ENCODE measurements at places on chromosomes 13 and 19.

DNA sequence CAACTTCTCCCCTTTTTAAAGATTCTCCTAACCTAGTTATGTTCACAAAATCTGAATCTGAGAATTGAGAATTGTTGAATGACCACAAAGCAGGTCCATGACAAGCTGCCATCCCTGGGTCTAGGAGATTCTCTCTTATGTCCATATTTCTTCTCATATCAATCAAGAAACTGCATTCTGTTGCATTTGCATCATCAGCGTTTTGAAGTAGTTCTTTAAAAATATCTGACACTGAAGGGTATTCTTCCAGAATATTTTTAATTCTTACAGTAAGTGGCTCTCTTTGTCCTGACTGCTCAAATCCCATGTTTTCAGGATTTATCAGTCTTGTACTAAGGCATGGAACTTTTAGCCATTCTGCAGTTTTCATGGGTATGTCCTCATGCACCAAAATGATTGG is 94.3 kb downstream of the SACS start:
- H3K36me3 ChIP-seq: peaks cover 17% of the 10 kb centered on the region
- H3K27ac ChIP-seq: no peak overlapping the region
- no peak for DNase-seq
- H3K27me3 ChIP-seq: no peaks in the 10 kb centered on the region
- H3K4me3 ChIP-seq: no peak overlapping the region
- no peaks in the 10 kb centered on the region for H3K4me1 ChIP-seq

DNA sequence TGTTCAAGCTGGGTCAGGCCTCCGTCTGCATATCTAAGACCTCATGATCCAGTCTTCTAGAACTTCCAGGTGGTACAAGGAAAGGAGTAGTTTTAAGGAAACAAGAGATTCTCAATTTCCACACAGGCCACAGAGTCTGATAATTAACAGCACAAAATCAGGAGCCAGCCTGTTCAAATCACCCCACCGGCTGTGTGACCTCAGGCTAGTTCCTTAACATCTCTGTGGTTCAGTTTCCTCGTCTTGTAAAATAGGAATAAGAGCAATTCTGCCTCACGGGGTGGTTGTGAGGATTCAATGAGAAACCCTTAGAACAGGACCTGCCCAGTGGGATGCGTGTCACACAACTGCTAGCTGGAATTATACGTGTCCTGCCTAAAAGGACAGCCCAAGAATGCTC is 25.6 kb downstream of the FCGBP start:
- no peaks in the 10 kb centered on the region for H3K4me1 ChIP-seq
- DNase-seq: no peak
- no peaks in the 10 kb centered on the region for H3K36me3 ChIP-seq
- no peak overlapping the region for H3K4me3 ChIP-seq

DNA sequence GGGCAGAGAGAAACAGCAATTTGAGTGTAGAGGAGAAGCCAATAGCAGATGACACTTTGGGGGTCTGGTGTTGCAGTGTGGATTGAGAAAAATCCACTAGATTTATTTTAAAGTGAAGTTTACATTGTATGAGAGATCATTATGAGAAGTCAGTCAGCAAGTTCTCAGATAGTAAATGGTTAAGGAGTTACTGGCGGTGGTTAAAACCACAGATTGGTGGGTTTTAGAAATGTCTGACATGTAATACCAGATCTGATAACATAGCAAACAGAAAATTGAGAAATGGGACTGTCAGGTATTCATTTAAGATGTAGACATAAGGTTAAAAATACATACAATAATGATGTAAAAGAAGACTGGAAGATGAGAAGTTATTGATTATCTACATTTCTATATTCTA is 7.2 kb downstream of the ABHD13 start:
- peak; percentile 31 for DNase-seq
- peaks cover 35% of the 10 kb centered on the region for H3K4me1 ChIP-seq

DNA sequence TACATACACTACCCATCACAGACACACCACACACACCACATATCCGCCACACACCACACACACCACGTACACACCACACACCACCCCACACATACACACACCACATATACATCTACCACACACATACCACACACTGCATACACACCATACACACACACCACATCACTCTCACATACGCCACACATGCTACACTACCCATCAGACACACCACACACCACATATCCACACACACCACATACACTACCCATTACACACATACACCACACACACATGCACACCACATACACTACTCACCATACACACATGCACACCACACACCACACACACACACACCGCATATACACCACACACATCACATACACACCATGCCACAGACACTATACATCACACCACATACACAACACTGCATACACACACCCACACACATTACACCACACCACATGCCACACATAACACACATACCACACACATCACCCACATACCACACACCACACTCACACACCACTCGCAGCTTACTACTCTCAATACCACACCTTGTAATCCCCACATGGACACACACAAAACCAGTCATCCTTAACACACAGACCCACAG is 9.5 kb downstream of the ERFL start:
- H3K4me1 ChIP-seq: peaks cover 36% of the 10 kb centered on the region
- DNase-seq: no peak
- no peak overlapping the region for H3K27ac ChIP-seq
- no peaks in the 10 kb centered on the region for H3K36me3 ChIP-seq
- peaks cover 30% of the 10 kb centered on the region for H3K27me3 ChIP-seq

DNA sequence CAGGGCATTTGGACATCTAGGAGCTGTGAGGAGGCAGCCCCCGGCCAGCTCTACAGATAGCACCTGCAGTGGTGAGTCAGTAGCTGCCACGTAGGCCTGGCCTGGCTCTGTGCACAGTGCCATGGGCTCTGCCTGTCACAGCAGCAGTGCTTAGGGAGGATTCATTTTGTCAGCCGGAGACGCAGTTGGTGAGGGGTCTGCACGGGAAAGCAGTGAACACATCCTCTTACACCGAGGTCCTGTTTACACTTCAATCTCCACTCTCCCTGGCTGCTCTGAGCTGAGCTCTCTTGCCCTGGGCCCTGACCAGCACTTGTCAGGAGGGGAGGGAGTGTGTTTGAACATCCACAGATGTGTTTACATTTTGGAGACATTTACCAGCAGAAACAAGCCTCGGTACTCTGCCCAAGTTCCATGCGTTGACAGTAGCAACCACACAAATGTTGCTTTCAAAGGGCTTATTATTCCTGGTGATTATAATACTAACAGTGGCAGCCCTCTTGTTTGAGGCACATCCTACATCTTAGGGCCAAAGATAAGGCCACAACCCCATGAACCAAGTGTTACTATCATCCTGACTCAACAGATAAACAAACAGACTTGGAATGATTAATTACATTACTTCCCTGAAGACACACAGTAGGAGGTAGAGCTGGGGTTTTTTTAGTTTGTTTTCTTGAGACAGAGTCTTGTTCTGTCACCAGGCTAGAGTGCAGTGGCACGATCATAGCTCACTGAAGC is 148.9 kb downstream of the USP12 start:
- H3K36me3 ChIP-seq: no peaks in the 10 kb centered on the region
- DNase-seq: no peak
- no peaks in the 10 kb centered on the region for H3K27me3 ChIP-seq
- no peaks in the 10 kb centered on the region for H3K4me1 ChIP-seq
- H3K4me3 ChIP-seq: no peak overlapping the region
- no peak overlapping the region for H3K27ac ChIP-seq

DNA sequence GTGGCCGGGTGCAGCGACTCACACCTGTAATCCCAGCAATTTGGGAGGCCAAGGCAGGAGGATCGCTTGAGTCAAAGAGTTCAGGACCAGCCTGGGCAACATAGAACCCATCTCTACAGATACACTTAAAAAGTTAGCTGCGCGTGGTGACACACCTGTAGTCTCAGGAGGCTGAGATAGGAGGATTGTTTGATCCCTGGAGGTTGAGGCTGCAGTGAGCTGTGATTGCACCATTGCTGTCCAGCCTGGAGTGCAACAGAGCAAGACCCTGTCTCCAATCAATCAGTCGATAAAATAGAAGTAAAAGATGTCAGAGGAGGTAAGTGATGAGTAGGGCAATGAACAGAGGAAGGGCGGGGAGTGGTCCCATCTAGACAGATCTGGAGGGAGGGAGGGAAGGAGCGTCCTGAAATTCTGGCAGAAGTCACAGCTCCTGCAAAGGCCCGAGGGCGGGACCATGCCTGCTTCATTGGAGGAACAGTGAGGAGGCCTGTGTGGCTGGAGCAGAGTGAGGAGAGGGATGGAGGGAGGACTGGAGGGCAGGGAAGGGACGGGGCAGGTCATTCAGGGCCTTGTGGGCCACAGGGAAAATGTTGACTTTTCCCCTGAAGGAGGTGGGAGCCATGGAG is 9.7 kb downstream of the SMIM24 start:
- H3K4me3 ChIP-seq: no peak overlapping the region
- H3K27ac ChIP-seq: no peak overlapping the region
- H3K36me3 ChIP-seq: no peaks in the 10 kb centered on the region
- no peaks in the 10 kb centered on the region for H3K4me1 ChIP-seq
- no peak for DNase-seq

DNA sequence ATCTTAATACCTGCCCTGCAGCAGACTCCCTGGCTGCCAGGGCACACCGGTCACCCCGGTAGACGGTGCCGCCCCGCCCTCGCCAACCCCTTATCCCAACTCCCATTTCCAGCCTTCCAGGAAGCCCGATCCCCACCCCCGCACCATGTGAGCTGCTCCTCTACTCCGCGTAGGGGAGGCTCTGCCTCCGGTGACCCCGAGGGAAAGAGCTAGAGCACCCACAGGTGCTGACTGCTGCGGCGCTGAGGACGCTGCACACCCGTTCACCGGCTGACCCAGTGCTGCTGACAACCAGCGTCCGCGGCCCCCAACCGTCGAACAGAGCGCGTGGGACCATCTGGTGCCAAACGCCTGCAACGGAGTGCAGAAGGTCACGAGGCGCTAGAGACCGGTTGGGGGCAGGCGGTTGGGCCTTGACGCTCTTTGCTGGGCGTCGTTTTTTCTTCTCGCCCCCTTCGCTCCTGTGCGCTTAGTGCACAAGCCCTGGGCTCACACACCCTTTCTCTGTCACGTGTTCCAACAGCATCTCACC is 59.6 kb upstream of the ZNF599 start:
- no peaks in the 10 kb centered on the region for H3K4me1 ChIP-seq
- H3K27me3 ChIP-seq: no peaks in the 10 kb centered on the region
- no peaks in the 10 kb centered on the region for H3K36me3 ChIP-seq
- H3K27ac ChIP-seq: no peak overlapping the region

DNA sequence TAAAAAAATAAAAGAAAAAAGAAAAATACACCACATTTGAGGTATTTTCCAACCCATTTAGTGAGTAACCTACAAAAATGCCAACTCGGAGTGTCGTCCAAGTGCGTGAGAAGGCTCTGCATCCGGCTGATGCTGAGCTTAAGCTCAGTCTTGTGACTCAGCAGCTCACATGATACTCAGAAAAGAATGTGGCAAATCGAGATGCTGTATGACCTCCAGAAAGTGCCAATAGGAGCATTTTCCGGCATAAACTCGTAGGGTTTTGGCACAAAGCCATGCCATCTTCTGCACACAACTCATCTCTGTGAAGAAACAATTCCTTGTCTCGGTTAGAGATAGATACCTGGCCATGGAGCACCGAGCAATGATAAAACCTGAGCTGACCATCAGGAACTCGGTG is 58.5 kb downstream of the TRPM4 start:
- H3K4me3 ChIP-seq: no peak overlapping the region
- no peaks in the 10 kb centered on the region for H3K27me3 ChIP-seq
- no peak overlapping the region for H3K27ac ChIP-seq
- no peaks in the 10 kb centered on the region for H3K36me3 ChIP-seq
- DNase-seq: no peak
- H3K4me1 ChIP-seq: no peaks in the 10 kb centered on the region

- H3K27ac ChIP-seq: no peak overlapping the region
- no peaks in the 10 kb centered on the region for H3K27me3 ChIP-seq
- no peaks in the 10 kb centered on the region for H3K4me1 ChIP-seq
- no peak for DNase-seq
Observed at GRCh38 chr13:81017513-81018152, 676.7 kb upstream of the SPRY2 start.

DNA sequence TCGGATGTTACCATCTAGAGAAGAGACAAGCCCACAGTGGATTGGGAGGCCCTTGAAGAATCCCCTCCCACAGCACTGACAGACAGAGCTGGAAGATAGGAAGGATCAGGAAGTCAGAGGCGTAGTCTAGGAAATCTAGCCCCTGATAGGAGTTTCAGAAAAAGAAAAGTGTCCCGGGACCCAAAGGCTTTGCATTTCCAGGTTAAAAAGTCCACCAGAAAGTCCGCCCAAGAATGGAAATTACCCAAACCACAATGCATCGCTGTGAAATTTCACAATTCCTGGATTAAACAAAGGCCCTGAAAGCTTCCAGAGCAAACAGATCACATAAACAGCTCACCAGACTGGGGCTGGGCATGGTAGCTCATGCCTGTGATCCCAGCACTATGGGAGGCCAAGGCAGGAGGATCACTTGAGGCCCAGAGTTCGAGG is 146.9 kb downstream of the KDM4B start:
- DNase-seq: no peak
- no peak overlapping the region for H3K4me3 ChIP-seq
- no peaks in the 10 kb centered on the region for H3K36me3 ChIP-seq
- no peaks in the 10 kb centered on the region for H3K4me1 ChIP-seq

DNA sequence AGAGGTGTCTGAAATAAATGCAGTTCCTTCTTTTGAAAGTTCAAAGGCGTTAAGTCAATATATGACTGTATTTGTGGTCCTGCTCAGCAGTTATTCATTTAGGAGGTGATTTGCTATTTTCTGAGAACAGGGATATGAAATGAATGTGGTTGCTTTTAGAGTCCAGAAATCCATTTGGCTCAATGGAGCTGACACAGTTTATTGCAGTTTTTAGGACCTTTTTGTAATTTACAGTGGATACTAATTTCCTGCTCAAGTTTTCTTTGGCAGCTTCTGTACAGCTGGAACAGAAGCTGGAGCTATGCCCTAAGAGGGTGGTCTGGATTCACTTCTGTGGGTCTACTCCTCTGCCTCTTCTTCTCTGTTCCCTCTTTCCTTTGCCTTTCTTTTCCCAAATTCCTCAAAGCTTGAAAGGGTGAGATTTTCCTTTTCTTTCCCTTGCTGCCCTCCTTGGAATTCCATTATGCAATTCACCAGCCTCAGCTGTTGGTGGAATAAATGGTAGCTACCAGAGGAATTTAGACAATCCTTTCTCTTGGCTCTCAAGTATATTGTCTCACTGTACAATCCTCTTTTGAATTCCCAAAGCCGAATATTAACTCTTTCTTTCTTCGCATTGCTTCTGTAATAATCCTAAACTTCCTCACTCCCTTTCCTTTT is 39.9 kb downstream of the ITGBL1 start:
- H3K36me3 ChIP-seq: no peaks in the 10 kb centered on the region
- DNase-seq: no peak
- H3K27ac ChIP-seq: no peak overlapping the region
- no peak overlapping the region for H3K4me3 ChIP-seq

Data from CD8-positive, alpha-beta memory T cell (primary cell).